CD4-positive, alpha-beta T cell (primary cell): ENCODE measurements at places on chromosomes 1 and 21. TPM values are rescaled to one million over a fixed set of nuclear protein-coding genes. Genes with fewer than 3 reads are reported as not detected.

GRCh38 chr1:226149806-226150205 lies 36.7 kb downstream of the ACBD3 start:
- DNase-seq: no peak

DNA sequence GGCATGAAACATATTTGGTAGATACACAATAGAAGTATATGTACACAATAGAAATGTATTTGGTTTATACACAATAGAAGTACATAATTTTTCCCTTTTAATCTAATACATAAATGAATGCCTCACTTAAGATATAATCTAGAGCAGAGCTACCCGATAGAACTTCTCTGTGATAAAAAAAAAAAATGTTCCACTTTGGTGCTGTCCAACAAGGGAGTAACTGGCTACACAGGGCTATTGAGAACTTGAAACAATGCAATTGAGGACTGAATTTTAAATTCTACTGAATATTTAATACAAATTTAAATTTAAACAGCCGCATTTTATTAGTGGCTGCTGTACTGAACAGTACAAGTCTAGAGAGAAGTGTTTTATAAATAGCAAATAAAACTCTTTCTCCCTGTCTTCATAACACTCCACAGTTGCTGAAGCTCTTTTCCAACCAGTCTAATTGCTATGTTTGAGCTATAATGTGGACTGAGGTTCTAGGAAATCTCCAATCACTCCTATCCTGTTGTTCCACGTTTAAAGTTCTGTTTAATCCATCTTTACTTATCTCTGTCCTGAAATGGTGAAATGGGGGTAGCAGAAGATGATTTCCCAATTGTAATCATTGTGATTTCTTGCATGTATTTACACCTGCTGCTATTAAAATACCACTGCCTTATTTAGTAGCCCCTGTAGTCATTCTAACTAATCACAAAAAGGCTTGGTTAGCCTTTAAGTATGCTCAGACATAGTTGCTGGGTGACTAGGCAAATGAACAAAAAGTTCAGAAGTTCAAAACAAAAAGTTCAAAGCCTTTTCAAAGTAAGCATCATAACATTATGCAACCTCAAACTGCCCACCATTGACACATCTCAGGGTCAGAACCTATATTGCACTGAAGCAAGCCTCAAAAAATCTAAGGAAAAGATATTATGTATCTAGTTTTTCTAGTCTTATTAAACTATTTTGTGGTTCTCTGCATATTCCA lies 192.3 kb upstream of the C1orf87 start:
- no peak for DNase-seq

DNA sequence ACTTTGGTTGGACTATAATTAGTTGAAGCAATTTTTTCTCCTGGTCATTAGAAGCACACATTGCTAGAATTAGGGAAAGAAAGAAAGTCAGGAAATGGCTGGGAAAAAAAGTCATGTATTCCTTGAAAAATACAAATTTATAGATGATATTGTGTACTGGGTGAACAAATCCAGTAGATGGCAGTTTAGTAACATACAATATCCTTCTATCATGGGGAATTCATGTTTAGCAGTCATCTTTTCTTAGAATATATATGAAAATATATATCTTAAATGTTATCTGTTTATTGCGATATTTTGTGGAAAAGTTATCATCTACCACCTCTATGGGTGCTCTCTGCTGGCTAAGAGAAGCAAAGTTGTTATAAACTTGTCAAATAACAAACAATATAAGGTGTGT lies 13.1 kb upstream of the ZRANB2 start:
- no peak for DNase-seq

GRCh38 chr1:70090875-70091274 lies 114.5 kb downstream of the LRRC40 start:
- no peak for DNase-seq

- no peak for DNase-seq
Observed at GRCh38 chr1:53938136-53938830, 7.2 kb downstream of the IFT25 start.

DNA sequence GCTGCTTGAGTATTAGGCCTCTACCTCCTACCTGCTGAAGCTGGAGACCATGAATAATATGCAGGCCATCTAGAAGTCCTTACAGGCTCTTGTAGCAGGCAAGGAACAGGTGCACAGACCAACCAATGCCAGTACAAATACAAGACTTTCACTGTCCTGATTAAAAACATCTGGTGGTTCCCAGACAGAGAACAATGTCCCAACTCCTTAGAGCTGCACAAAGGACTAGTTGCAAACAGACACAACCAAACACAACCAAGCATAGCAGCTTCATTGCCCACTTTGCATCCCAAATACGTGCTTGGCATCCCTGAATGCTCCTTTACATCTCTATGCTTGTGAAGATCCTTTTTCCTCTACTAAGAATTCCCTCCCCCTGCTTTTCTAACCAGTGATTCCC lies 98.1 kb upstream of the CXADR start:
- no peak for DNase-seq

GRCh38 chr1:227899820-227900449 lies 47.8 kb downstream of the WNT9A start:
- DNase-seq: no peak

GRCh38 chr1:41358131-41359021 lies 2.9 kb upstream of the FOXO6 start:
- no peak for DNase-seq

- no peak for DNase-seq
Observed at GRCh38 chr1:230589951-230590350, 52.3 kb upstream of the COG2 start.

CLDN14 gene
- not detected for total RNA-seq

S100A3 gene
- total RNA-seq: not detected

OR10J1 gene
- total RNA-seq: not detected

ATAD3C gene
- total RNA-seq: 0.74 TPM

AMY1B gene
- not detected for total RNA-seq

C1orf198 gene
- total RNA-seq: 2.2 TPM
